Left kidney (tissue), 8 donors: ENCODE measurements at places on chromosomes 1 and 21. TPM values are rescaled to one million over a fixed set of nuclear protein-coding genes. Genes with fewer than 3 reads are reported as not detected.

GRCh38 chr1:211859405-211859804, 28.8 kb upstream of the LPGAT1 start:
- no peak for DNase-seq

The TMEM81 gene
- polyA plus RNA-seq: 5.1 TPM

GRCh38 chr1:35633547-35633946, 7.8 kb downstream of the PSMB2 start:
- no peak for DNase-seq

DNA sequence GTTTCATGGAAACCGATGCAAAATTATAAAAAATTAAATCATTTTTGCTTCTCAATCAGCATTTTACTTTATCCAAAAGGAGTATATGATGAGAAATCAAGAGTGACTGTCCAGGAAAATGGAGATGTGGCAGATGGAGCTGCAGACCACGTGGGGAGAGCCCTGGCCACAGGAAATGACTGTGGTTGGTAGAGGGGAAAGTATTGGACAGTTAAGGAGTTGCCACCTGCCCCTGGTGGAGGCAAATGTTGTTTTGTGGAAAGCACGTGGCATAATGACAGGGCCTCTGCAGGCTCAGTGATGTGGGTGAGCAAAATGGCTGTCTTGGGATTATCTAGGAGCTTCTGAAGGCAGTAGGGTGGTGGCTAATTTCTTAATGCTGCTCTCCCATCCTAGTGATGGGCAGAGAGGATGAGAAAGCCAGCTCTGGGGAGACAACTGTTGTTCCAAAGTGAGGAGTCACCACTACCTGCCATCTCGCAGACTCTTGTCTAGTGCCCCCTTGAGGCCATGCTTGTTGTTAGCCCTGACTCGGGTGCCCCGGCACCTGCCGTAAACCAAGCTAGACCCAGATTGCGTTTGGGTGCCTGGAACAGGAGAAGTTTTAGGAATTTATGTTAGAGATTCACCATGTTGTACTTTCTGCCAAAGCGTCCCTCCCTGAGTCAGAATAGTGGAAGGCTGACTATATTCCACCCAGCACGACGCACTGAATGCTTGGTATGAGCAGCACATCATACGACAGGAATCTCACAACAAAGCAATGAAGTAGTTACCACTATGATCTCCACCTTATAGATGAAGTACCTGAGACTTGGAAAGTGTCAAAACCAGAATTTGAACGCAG, 144.0 kb downstream of the ROR1 start:
- no peak for DNase-seq

DNA sequence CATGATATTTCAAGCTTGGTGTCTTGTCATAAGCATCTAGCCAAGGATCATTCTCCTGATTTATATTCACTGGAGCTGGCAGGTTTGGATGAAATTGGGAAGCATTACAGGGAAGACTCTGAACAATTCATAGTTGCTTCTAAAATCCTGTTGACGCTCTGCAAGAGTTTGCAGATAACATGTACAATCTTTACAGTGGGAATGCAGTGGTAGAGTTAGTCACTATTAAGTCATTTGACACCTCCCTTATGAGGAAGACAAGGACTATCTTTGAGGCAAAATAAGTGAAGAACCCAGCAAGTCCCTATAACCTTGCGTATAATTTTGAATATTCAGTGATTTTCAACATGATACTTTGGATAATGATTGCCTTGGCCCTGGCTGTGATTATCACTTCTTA, 45.3 kb upstream of the CRB1 start:
- no peak for DNase-seq

DNA sequence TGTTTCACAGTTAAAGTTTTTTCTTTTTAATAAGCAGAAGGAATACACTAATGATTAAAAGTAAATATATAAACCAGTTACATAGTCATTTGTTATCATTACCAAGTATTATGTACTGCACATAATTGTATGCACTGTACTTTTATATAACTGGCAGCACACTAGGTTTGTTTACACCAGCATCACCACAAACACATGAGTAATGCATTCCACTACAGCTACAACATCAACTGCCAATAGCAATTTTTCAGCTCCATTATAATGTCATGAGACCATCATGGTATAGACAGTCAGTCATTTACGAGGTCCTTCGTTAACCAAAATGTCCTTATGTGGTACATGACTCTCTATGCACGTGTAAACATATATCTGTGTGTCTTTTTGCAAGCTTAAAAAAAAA, 35.2 kb downstream of the SCYL3 start:
- DNase-seq: no peak

GRCh38 chr1:113453771-113454083, 63.4 kb downstream of the MAGI3 start:
- DNase-seq: no peak

DNA sequence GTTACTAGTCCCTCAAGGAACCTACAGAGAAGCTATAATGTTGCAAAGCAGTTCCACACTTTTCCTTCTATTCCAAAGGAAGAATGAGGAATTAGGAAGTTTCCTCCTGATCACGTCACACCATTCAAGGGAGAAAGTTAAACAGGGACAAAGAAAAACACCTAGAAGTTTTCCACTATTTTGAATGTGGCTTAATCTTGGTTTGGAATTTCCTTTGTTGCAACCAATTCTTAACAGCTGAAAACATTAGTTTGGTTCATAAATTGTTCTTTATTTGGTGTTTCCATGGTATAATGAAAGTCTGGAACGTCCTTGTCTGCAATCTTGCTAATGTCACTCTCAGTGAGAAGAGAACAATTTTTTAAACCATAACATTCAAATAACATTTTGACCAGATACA, 8.4 kb downstream of the MNDA start:
- DNase-seq: no peak

The CHAF1B gene
- 11.4 TPM for polyA plus RNA-seq

DNA sequence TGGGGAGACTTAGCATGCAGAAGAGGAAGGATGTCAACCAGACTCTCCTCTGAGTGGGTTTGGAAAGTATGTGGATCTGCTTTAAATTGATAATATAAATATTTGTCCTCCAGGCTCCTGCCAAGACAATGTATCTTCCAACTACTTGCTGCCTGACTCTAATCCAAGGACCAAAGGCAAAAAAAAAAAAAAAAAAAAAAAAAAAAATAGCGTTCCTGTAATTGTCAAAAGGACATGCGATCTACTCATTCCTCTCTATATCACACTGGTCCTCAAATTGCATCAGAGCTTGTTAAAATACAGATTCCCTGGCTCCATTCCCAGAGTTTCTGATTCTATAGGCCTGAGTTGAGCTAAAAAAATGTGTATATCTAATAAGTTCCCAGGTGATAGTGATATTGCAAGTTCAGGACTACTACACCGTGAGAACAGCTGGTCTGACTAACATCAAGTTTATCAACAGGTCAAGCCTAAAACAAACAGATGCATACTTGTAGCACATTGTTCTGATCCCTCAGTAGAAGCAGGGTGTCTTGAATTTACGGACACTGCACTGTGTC, 141.3 kb downstream of the TNR start:
- no peak for DNase-seq

- no peak for DNase-seq
Measured at GRCh38 chr1:147849098-147849895, 53.3 kb upstream of the GJA8 start.

DNA sequence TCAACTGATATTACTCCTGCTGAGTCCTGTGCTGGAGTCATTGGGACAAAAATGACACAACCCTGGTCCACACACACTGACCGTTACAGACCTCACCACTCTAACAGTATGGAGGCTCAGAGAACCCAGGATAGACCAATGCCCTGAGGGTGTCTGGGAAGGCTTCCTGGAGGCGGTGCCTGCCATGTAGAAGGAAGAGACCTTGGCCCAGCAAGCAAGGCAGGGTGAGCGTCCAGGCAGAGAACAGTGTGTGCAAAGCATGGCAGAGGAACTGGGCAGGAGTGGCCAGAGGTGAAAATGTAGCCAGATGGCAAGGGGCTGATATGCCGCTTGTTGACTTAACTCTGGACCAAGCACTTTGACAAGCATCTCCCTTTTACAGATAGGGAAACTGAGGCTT, 85.5 kb downstream of the VWA5B1 start:
- no peak for DNase-seq

DNA sequence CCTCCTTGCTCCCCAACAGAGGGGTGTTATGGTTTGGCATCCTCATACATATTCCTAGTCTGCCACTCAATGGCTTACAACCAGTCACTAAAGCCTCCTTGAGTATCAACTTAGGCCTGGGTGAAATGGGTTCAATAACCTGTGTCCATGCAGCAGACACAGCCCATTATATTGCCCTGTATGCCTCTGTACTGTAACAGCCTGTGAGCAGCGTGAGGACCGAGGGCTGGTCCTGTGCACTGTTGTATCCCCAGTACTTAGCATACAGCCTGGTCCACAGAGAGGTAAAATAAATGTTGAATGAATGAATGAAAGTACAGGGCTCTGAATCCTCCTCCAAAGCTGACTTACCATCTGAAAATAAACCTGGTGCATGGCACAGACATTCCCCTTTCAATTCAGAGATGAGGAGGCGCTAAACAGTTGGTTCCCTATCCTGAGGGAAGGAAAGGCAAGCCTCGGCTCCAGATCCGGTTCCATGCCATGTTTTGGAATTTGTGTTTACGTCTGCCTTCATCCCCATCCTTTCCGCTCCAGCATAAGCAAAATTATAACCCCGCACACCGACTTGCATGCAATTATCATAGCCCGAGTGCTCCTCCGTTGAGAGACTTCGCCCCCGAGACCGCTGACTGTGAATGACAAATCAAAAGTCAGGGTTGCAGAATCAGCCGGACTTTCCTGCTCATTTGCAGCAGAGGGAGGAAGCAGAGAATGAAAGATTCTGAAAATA, 45.0 kb upstream of the DNAJC6 start:
- DNase-seq: peak; percentile 63

DNA sequence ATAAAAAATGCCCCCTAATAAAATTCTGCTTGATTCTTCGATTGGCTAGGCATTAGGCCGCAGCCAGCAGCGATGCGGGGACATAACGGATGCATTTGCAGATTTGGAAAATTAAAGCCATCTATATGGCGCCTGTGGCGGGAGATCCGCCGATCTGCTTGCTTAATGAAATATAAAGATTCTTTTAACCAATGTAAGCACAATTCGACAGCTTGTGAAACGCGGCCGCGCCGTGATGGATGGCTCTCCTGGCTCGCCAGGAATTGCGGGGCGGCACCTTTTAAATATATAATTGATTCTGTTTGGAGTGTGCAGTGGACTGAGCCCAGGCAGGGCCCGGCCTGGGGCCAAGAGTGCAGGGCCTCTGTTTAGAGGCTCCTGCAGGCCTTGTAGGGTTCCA, 8.0 kb downstream of the DMBX1 start:
- DNase-seq: no peak

- no peak for DNase-seq
Measured at GRCh38 chr1:38693031-38693430, 166.5 kb downstream of the RRAGC start.

DNA sequence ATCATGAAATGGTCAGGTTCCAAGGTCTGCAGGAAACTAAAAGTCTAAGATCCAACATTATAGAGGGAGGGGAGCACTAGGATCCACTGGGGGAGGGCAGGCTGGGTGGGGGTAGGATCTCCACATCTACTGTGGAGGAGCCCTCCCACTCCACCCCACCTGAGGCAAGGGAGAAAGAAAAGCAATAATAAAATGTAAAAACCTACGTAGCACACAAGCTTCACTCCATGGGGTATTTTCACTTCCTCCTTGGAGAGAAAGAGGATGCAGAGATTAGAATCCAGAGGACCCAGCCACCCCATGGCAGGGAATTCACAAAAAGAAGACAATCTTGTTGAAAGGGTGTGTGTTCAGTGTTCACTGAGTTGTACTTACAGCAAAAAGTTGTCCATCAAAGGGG, 14.4 kb downstream of the SPOCD1 start:
- no peak for DNase-seq

The STUM gene
- 2.6 TPM for polyA plus RNA-seq

DNA sequence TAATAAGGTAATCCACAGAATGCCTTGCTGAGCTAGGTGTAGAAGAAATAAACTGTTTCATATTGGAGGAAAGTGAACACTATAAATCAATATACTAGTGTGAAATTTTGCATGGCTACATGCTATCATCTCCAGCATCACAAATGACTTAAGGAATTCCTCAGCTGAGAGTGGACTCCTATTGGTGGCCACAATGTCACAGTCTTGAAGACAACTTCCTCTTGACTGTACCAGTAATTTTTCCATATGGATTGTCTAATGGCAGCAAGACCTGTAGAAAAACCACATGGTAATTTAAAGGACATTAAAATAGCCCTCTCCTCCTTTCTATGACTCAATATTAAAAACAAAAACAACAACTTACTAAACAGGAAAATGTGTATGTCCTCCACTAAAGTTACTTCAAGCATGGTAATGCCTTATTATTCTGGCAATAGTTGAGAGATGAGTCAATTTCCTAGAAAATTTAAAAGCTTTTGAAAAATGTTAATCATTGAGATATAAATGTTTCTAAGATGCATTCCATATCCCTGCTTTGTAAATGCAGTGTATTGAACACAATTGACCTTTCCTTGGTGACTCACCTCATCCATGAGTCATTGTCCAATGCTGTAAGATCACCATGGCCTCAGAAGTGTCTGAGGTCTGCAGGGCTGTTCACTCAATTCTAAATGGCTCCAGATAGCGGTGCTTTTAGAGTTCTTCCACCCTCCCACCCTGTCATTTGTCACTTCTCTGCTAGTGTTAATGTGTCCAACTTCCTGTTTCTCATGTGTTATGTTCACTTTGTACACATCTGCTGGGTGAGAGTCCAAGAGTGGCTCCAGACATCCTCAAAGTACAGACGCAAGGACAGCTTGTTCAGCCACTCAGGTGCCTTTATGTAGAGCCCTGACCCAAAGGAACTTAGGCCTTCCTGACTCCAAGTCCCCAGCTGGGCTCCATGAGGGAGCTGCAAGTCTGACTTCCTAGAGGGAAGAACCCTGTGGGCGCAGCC, 32.8 kb upstream of the DNASE2B start:
- DNase-seq: no peak

- DNase-seq: no peak
Measured at GRCh38 chr21:34298534-34299167, 65.2 kb upstream of the KCNE2 start.

GRCh38 chr1:228811712-228812305, 76.5 kb downstream of the RHOU start:
- DNase-seq: no peak

DNA sequence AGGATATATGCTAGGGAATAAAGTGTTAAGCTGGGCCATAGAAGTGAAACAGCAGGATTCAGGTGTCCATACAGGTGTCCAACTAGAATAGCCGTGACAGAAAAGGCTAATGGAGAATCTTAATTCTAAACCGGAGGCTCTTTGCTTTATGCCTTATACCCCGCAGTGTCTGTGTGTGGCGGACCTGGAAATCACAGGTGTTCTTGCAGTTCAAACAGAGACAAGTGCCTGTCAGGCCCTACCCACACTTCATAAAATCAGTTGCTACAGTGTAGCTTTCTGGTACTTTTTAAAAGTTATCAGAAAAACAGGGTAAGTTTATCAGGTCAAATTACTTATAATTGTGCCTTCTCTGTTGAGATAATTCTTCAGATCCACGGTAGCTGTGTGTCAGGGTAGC, 293.9 kb downstream of the LRRC7 start:
- no peak for DNase-seq

The CDA gene
- 3.8 TPM for polyA plus RNA-seq

GRCh38 chr1:175002910-175003517, 3.3 kb downstream of the CACYBP start:
- DNase-seq: no peak

GRCh38 chr1:25845664-25846063, 13.6 kb downstream of the AUNIP start:
- no peak for DNase-seq

- DNase-seq: no peak
Measured at GRCh38 chr1:208206092-208206698, 38.0 kb downstream of the PLXNA2 start.

The LIN9 gene
- polyA plus RNA-seq: 12.3 TPM

The TNFRSF8 gene
- polyA plus RNA-seq: 0.57 TPM

GRCh38 chr1:24195136-24195535, 8.0 kb upstream of the IFNLR1 start:
- no peak for DNase-seq
